ENCODE measurements at places on chromosomes 2 and 18.

DNA sequence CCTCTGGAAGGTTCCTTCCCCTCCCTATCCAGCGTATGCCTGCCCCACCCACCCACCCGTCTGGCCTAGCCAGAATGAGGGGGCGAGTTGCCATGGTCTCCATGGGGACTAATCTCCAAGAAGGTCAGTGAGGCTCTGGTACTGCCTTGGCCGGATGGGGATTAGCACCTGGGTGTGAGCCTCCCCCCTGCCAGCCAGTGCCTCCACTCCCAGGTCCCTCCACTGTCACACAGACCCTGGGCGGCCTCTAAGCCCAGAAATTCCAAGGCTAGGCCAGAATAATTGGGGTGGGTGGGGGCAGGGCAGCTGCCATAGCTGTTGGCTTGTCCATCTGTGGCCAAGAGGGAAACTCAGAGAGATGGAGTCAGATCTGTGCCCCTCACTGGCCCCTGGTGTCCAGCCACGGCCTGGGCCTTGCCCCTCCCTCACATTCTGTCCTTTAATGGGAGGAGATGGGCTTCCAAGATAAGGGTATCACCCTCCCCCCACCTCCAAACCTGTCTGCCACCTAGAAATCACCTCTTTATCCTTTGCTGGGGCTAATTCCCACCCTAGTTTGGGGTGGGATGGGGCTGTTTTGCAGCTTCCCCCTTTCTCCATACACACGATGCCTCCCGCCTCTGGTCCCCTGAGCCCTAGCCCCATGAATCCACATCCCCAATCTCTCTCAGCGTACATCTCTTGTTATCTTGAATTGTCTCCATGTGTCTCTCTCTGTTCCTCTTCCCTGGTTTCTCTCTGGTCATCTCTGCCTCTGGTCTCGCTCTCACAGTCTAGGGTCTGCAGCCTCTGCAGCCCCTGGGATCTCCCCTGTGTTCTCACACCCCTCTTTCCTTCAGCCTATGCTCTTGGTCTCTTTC, 6.0 kb upstream of the CRYBA2 start:
- no peak for DNase-seq

GRCh38 chr2:102376052-102376591, 20.5 kb downstream of the IL18R1 start:
- DNase-seq: no peak

DNA sequence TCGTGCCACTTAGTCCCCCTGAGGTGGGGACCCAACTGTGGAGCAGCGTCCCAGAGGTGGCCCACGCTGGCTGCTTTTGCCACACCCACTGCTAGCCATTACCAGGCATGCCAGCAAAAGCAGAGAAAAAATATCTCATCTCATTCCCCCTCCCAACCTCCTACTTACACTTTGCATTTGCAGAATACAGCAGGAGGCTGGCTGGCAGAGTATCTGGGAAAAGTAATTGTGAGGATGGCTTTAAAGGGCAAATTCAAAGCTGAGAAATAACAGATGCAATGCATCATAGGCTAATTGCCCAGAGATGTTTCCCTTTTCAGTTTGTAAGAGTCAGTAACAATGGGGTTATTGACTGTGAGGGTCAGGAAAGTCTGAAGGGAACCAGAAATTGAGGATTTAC, 438.1 kb upstream of the DSEL start:
- no peak for DNase-seq

DNA sequence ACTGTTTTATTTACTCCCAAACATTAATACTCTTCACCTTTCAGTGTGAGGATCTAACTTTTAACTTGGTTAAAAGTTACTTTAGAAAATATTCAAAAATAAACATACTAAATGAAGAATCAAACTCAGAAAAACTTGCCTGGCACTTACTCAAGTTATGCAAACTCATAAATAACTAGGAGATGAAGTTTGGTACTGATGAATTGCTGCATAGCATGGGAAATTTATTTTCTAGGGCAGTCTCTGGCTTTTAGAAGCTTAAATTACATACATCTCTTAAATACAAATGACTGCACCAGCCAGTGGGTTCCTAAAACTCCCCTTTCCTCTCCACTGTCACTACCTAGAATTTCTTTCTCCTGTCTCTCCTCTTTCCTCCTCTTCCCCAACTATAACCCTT, 46.7 kb upstream of the CREB1 start:
- DNase-seq: no peak

DNA sequence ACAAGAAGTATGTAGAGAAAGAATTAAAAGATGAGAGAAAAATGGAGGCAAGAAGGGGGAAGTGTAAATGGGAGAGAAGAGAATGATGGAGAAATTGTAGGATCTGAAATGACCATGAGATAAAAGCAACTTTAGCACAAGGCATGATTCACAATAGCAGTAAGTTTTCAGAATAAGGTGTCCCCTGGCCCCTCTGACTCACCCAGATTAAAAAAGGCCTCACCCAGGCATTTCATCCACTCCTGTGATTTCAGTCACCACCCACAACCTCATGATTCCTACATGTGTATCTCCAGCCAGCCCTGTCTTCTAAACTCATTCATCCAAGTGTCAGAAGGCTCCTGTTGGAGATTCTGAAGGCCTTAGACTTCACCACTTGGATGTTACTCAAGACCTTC, 56.6 kb downstream of the SP100 start:
- DNase-seq: no peak

- DNase-seq: no peak
Measured at GRCh38 chr2:224893848-224894247, 148.4 kb downstream of the DOCK10 start.

DNA sequence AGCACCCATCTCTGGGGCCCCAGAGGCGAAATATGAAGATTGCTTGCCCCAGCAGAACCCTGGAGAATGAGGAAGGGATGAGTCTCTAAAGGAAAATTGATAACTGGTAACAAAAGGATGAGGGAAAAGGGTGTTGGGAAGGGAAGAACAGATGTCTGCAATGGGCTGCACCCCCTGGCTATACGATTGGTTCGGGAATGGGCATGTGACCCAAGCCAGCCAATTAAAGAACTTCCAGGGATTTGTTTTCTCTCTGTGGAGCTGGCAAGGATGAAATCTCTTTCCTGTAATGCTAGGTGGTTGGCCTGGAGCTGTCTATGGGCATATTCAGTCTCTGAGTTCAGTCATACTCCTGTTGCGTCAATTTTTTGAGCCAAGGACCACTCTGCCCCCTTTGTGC, 12.8 kb upstream of the NPPC start:
- no peak for DNase-seq

DNA sequence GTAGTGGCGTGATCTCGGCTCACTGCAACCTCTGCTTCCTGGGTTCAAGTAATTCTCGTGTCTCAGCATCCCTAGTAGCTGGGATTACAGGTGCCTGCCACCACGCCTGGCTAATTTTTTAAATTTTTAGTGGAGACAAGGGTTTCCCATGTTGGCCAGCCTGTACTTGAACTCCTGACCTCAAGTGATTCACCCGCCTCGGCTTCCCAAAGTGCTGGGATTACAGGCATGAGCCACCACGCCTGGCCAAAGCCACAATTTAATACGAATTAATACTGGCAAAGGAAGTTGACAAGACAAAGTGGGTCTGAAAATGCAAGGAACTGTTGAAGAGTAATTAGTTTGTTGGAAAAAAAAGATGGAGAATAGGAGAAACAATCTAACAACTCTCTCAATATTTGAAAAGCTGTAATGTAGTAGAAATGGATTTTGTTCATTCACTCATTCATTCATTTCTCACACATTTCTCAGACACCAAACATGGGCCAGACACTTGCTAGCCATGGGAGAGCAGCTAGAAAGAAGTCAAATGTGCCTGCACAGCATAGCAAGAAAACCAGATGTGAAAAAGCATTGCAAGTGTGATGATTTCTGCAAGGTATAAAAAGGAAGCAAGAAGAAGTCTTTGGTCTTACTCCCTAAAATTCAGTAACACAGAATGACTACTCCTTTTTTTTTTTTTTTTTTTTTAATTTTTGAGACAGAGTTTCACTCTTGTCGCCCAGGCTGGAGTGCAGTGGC, 39.4 kb upstream of the ATL2 start:
- DNase-seq: no peak

DNA sequence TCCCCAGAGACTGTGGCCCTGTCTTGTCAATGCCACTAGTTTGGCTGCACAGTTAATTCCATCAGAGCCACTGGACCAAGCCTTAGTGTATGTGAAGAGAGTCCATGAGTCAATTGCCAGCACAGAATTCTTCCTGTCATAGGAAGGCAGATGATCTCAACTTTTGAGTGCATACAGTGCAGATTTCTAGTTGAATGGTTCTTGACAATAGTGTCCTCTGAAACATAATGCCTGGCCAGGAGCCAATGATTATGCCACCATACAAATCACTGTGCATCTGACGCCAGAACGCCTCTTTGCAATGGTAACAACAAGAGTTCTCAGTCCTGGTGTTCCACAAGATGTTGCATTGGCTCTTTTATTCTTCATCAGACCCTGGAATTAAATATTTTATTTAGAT, 7.1 kb downstream of the NEUROD1 start:
- DNase-seq: no peak

DNA sequence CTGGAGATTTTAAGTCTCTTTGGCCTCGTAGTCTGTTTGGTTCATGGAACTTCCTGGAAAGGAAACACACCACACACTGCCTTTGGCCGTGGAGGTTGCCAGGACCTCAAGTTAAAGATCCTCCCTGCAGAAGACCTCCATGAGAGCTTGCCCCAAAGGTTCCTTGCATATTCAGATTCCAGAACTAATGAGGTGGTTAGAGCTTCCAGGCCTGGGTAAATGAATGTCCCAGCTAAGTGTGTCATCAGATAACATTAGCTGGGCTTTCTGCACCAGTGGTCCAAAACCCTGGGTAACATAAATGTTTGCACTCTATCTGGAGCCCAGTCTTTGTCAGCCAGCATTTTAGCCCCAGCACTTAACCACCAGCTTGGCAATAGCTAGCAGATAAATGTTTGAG, 122.1 kb upstream of the EML6 start:
- DNase-seq: no peak

DNA sequence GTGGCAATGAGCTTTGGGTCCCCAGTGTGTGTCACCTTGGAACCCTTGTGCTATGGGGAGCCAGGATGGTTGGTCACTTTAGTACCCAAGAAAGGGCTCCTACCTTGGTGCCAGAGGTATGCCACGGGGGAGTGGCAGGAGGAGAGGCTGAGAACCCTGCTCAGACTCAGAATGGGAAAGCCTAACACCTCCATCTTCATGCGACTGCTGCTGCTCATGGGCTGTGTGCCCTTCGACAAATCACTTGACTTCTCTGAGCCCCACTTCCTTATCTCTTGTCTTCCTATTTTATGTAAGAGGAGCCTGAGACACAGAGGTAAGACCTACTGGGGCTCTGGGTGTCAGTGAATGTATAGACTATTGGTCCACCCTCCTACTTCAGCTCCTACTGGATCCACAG, 25.1 kb downstream of the EHD3 start:
- DNase-seq: no peak

DNA sequence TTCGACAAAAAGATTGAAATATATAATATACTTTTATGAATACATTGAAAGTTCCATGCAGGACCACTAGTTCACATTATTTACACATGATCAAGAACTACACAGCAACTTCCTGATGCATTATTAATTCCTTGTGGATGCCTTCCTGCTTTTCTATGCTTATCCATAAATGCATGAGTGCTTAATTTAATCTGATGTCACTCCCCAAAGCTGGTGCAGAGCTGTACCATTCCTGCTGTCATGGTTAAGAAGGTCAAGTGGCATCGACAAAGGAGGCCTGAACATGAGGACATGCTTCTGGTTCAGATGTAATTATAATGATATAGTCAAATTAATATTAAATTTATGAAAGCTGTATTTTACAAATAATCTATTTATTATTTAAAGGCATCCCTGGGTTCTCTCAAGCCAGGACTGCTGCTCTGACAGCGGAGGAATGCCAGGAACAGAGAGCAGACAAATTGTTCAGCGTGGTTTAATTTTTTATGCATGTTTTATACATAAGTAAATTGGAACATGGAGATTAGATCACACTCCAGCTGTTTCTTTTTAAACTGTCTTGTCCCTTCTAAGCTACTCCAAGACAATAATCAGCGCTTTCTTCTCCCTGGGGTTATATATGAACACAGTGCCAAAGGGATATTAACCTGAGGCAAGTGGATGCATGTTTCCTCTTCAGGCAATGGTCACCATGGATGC, 307.3 kb upstream of the CNTNAP5 start:
- no peak for DNase-seq

DNA sequence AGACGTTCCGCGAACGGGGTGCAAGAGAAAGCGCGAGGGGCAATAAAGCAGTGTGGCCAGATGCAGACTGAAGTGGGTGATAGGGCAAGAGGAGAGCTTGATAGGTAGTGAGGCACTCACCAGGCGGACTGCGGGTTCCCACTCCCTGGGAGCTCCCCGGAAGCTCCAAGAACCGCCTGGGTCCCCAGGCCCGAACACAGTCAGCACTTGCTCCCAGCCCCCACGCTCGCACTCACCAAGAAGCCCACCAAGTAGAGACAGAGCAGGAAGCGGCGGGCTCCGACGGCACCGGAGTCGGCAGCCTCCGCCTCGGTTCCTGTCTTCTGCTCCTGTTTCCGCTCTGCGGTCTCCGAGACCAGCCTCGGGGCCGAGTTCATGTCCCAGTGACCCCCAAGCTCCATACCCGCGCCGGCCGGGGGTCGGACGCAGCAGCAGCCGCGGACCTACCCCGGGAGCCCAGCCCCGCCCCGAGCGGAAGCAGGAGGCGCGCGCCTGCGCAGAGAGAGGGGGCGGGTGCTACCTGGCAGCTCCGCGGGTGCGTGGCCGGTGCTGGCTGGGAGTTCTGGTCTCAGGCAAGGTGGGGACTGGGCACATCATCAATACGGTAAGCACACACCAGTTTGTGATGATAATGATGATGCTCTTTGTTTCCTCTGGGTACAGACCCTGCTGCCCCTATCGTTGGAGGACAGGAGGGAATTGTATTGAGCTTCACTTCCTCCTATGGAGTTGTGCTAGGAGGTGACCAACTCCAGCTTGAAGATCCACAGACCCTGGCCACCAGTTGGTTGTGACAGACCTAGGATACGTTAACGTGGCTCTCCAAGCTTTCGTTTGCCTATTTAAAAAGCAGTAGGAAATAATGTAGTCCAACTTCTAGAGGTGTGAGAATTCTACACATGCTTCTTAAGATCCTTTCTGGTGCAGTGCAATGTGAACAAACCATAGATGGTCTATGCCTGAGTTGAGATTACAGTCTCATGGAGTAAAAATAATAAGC, 25.1 kb upstream of the TMEM182 start:
- peak; percentile 81 for DNase-seq

DNA sequence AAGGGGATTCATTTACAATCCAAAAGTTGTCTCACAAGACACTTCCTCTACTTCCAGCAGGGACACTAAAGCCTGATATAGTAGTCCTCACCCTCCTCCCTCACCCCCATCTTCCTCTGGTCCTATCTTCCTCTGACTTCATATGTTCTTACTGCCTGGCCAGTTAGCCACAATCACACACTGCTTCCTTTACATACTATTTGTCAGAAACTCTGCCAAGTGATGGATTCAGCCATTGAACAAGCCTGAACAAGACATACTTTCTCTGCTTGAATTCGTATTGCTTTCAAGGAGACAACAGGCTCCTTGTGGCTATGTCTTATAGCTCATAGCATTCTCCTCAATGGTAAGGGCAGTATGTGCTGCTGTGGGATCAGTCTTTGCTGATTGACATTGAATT, 672.2 kb downstream of the BCL11A start:
- DNase-seq: no peak

Data from stimulated activated CD8-positive, alpha-beta memory T cell treated with anti-CD3 and anti-CD28 coated beads, Interleukin-12 subunit alpha, Interleukin-12 subunit beta, amount 100 ng/mL, for 4 hours (primary cell).